ENCODE measurements at places on chromosomes 13 and 19.

DNA sequence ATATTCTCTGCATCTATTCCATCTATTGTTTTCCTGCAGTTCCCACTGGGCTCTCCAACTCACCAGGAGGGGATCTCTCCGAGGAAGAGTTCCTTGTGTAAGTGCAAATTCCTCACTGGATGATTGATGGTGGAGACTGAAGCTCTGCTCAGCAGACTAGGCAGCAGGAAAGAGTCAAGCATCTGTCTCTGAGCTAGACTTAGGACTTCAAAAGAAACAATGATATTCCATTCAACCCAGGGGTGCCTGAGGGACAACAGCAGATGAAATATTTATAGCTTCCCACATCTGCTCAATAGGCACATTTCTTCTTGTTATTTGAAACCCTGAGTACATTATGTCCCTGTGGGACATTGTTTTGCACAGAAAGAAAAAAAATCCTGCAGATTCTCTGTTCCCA, at the start of the genes OR7A5 and OR7C1:
Gene OR7A5, minus strand, starts transcription at position 175 of the 400 bp plus-strand sequence. CDS start 6,944 bp downstream, outside the sequence.
Gene OR7C1, minus strand, starts transcription at position 175 of the 400 bp plus-strand sequence. CDS start 35,049 bp downstream, outside the sequence.
- DNase-seq = peak; percentile 2

GRCh38 chr19:18300930-18301717, 19.7 kb upstream of the JUND start:
- no peak for DNase-seq

DNA sequence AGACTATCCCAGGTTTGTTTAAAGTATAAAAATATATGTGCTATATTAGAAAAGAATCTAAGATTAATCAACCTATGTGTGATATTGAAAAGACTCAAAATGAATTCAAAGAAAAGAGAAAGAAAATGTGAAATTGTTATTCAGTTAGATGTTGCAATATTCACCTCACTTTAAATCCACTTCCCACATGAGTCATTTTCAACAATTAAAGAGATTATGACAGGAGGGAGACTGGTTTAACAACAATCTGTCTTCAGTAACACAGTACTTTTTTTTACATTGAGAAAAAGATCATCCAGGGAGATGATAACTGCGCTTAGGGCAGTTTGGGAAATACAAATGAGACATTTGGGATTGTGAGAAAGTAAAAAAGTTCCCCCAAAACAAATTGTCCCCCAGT, 1246.2 kb downstream of the SLITRK1 start:
- no peak for DNase-seq

DNA sequence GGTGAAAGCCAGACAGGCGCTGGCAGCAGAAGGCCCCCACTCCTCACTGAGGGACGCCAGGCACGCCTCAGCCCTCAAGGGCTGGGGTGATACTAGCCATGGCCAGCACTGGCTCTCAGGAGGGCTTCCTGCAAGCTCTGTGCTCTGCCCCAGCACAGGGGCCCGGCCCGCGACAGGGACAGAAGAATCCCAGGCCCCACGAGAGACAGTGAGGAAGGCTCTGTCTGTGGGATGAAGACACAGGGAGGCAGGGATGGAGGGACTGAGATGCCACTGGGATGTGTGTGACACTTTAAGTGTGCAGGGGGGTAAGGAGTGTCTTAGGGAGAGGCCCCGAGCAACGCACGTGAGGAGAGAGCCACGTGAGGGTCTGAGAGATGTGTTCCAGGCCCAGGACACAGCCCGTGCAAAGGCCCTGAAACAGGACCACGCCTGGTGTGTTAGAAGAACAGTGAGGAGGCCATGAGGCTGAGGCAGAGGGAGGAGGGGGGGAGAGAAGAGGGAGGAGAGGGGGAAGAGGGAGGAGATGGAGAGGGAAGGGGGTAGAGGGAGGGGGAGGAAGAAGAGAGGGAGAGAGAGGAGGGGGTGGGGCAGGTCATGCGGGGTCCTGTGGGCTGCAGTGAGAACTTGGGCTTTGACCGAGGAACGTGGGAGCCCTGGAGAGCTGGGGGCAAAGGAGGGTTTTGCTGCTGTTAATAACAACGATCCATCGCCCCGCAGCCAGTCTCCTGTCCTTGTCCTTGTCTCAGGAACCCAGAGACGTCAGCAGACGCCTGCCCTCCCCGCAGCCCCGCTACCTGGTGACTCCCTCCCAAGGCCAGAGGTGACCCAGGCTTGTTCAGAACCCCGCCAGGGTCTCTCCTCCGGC, 7.2 kb downstream of the RPL36 start:
- DNase-seq = no peak

GRCh38 chr19:4547303-4548237, 7.7 kb upstream of the LRG1 start:
- DNase-seq = no peak

DNA sequence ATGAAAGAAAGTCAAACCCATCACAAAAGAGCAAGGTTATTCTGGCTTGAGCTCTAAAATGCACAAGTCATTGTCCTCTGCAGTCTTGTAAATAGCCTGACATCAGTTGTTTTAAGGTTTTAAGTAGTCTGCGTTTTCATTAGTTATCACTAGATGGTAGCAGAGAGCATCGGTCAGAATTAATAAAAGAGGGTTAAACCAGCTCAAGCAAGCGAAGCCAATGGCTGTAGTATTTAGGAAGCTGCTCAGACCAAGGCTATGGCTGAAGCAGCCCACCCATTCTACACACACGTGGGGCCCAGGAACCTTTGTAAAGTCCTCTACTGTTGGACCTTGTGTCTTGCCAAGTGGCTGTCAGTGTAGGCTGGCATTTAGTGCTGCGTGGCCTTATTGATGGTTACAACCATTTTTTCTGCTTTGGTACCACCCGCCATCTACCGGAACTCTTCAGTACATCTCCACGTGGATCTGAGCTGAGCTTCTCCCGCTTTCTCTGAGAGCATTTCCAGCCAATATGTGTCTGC, 13.3 kb upstream of the ZNF57 start:
- DNase-seq = no peak

DNA sequence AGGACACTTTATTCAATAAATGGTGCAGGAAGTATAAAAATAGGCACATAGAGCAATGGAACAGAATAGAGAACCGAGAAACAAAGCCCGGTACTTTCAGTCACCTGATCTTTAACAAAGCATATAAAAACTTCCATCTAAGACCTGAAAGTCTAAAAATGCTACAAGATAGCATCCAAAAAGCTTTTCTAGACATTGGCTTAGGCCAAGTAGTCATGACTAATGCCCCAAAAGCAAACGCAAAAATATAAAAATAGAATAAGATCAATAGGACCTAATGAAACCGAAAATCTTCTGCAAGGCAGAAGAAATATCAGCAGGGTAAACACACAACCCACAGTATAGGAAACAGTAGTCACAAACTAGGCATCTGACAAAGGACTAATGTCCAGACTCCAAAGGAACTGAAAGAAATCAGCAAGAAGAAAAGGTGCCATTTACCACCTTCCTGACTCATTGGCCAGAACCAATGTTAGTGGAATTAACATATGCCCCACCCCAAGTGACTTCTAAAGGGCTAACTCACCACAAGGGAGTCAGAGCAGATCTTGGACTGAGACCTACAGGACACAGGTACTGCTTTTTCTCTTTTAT, 40.8 kb upstream of the CEACAM21 start:
- no peak for DNase-seq

DNA sequence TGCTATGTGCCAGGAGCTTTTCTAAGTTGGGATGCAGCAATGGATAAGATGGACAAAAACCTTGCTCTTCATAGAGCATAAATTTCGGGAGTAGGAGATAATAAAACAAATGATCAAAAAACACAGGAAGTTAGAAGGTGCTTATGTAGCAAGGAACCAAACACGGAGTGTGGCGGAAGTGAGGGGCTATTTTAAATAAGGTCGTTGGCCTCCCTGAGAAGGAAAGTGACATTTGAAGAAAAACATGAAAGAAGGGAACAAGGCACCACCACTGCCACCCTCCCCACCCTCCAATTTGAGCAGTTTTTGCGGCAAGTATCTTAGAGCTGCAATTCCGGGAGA, 3.2 kb upstream of the GSX1 start:
- DNase-seq = no peak

- DNase-seq = no peak
Measured at GRCh38 chr13:43389983-43390382, 366.6 kb downstream of the DNAJC15 start.

GRCh38 chr13:112177450-112178288, 110.7 kb downstream of the SOX1 start:
- DNase-seq = no peak

- peak; percentile 21 for DNase-seq
Measured at GRCh38 chr19:54325194-54325621, 12.2 kb upstream of the LILRA5 start.

DNA sequence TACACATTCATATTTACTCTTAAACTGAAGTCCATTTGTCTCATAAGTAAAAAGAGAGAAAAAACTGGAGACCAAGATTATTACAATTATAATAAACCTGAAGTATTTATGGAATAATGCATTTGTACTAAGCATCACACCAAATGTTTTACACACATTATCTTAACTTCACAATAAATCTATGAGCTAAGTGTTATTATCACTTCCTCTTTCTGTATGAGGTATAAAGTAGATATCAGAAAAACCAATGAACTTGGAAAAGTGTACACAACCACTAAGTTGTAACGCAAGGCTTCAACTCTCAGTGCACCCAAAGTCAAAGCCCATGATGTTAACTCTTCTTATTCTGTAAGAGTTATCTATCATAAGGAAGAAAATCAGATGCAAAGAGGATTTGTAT, 274.7 kb downstream of the FGF14 start:
- no peak for DNase-seq

- DNase-seq = no peak
Measured at GRCh38 chr19:13890136-13890535, 13.2 kb downstream of the NANOS3 start.

GRCh38 chr19:16260160-16260811, 62.6 kb downstream of the AP1M1 start:
- DNase-seq = no peak

- no peak for DNase-seq
Measured at GRCh38 chr19:7742991-7743390, 4.3 kb downstream of the CD209 start.

DNA sequence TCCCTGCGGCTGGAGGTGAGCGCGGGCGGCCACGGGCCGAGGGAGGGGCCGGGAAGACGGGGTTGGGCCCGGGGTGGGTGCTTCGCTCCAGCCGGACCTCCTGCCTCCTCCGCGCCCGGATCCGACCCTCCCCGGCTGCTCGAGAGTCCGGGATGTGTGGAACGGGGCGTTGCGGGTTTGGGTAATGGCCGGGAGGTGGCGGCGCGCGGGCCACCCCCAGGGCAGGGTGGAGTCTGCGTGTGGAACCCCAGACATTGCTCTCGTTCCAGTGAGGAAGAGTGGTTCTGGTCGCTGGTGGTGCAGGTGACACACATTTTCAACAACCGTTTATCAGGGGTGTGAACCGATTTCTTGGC, 38.8 kb downstream of the ARHGEF7 start:
- no peak for DNase-seq

GRCh38 chr13:32028711-32029110, 2.9 kb upstream of the FRY start:
- DNase-seq = no peak

DNA sequence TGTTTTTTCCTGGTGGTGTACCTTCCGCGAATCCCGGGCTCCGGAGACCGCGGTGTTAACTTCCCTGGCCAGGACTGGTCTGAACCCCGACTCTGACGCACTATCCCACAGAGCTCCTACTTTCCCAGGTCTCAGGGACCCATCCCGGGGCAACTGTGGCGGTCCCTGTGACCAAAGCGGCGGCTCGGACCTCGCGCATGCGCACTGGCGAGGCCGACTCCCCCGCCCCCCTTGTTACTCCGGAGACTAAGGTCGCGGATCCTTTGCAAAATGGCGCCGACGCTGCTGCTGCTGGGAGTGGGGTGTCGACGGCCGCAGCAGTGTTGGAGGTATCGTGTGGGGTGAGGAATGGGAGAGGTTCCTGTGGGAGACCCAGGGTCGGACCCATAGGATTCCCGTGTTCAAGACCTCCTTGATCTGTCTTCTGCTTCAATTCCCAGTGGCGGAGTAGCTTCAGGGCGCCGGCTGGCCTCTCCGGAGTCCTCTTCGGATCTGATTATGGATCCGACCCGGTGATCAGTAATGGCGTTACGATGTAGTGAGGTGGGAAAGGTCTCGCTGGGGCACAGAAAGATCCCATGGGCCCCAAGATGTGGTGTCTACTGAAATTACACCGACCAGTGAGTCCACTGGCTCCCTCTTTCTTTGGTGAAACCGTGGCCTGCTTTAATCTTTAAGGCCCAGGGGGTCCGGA, 66.6 kb upstream of the ZNF527 start:
- no peak for DNase-seq

DNA sequence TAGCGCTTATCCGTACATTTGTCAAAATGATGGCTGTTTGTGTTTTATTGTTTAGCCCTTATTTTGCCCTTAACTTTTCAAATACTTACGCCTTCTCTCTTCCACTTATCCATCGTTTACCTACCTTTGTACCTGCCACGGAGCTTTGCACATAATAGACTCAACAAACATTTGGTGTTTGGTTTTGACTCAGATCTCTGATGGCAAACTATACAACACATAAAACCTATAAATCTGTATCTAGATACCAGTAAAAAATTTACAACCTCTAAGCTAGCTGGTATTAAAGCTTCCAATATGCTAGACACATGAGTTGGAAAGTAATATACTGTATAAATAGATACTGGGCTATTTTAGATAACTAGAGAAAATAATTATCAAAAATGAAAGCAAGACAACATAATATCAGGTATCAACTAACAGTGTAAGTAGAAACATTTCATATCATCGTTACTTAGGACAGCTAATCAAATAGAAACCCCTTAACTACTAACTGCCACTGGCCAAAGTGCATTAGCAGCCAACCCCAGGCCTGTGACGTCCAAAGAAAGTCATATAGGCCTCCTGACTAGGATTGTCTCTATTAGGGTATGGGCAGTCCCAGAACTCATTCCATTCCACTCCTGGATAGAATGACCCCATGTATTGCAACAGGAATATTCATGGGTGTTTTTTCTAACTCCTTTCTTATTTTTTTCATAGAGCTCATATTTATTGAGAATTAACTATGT, 53.8 kb downstream of the KCTD12 start:
- DNase-seq = no peak

- no peak for DNase-seq
Measured at GRCh38 chr13:90454002-90454636, 893.4 kb upstream of the MIR17HG start.

DNA sequence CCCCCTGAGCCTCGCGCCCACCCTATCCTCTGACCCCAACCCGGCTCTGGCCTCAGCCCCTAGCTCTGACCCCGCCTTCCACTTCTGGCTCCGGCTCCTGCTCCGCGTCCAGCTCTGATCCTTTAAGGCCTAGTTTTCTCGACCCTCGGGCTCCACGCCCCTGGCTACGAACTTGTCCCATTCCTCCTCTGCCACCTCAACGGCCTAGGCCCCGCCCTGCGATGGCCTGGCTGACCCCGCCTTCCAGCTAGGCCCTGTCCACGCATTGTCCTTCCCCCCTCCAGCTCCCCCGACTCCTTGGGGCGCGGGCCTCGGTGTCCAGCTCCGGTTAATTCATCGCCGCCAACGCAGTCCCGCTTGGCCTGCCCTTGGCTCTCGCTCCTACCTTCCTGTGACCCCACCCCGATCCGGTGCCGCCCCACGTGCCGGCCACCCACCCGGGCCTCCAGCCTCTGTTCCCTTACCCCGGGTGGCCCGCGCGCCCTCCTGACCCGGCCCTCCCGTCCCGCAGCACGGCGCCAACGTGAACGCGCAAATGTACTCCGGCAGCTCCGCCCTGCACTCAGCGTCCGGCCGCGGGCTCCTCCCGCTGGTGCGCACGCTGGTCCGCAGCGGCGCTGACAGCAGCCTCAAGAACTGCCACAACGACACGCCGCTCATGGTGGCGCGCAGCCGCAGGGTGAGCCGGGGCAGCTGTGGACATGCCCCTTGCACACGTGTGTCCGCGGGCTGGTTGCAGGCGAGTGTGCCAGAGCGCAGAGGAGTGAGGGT, 9.4 kb downstream of the BCL3 start:
- no peak for DNase-seq

GRCh38 chr13:37288057-37288720, 182.7 kb upstream of the CSNK1A1L start:
- DNase-seq = no peak
